ENCODE measurements at places on chromosomes 2 and 18. TPM values are rescaled to one million over a fixed set of nuclear protein-coding genes. Genes with fewer than 3 reads are reported as not detected.

NEU2 gene
- not detected for total RNA-seq

NEURL3 gene
- total RNA-seq, result 0.51 TPM

ALLC gene
- not detected for total RNA-seq

ST6GAL2 gene
- total RNA-seq, result not detected
